CD4-positive, CD25-positive, alpha-beta regulatory T cell (primary cell): ENCODE measurements at places on chromosomes 5 and 9.

DNA sequence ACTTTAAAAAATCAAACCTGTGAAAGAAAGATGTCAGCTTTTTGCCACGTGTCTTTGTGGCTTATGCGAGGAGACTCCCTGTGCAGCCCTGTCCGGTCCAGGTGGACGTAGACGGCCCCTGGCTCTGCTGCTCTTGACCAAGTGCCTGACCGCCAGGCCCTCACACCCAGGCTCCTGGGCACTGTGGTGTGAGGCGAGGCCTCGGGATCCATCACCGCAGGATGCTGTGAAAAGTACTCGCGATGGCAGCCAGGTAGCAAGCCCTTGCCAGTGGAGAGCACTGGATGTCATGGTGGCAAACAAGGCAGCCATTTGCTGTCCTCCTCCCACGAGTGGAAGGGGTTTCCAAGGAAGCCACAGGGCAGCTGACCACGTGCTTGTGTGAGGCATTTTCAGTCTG lies 245.1 kb downstream of the CACNA1B start:
- no peak for DNase-seq

- DNase-seq, result no peak
These were observed 58.6 kb downstream of the SLC22A5 start for GRCh38 chr5:132428147-132428482.

DNA sequence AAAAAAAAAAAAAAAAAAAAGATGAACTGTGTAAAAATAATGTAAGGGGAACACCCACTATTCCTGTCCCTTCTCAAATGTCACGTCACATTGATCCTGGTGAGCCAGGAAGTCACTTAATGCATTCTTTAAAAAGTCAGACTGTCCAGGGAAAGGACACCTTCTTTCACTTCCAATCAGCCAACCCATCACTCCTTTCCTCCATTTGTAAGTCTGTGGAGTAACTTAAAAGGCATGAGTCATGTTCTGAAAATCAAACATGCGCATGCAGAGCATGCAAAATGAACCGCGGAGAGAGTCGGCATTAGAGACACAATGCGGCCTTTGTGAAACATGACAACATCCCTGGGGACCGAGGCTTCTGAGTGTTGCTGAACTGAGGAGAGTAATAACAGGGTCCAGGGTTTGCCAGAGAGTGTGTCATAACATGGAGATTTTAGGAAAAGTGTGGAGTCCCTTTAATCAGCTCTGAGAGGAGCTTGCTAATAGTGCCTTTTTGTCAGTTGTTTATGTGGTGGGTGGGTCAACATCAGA lies 77.6 kb upstream of the SEMA6A start:
- no peak for DNase-seq

DNA sequence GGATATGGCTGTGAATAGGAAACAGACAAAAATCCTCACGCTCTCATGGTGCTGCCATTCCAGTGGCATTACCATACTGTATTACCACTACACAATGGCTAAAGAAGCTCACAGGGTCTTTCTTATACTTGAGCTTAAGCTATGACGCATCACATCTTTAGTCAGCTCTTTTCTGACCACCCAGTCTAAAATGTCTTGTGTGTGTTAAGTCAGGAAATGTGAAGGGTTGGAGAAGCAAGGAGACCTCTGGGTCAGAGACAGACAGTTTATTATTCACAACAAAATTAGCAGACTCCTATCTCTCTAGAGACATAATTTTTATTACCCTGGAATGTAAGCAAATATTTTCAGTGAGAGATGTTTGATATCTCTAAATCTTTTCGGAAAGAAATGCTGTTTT lies 1583.2 kb upstream of the WWC1 start:
- DNase-seq, result no peak

GRCh38 chr9:3348169-3348568 lies 177.6 kb downstream of the RFX3 start:
- DNase-seq, result no peak

DNA sequence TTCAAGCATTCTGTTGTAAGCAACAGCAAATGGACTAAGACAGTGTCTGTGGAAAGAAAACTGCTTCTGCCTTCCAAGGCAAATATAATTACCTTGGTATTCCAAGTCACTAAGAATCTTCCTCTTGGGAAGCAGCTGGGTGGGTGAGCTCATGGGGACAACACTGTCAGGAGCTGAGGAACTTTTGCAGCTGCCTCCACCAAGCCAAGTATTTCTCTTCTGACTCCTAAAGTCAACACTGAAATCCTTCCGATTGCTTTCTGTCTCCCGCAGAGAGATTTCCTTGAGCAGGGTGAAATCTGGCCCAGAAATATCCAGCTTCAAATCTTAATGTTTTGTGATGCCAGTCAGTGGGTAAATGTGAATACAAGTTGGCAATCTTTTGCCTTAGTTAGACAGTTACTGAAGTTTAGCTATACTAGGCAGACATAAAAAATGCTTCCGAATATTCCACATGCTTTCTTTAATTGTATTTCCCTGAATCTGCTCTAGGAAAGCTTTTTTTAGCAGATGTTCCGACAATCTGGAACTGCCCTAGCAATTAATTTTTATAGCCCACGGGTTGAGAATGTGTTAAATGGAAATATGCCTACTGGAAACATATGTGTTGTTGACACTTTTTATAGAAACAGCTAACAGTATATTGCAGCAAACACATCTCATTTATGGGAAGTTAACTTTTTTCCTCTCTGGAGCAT lies 369.9 kb upstream of the DAB2 start:
- no peak for DNase-seq

- DNase-seq, result no peak
These were observed 393.7 kb downstream of the CDK5RAP2 start for GRCh38 chr9:120186276-120186675.

DNA sequence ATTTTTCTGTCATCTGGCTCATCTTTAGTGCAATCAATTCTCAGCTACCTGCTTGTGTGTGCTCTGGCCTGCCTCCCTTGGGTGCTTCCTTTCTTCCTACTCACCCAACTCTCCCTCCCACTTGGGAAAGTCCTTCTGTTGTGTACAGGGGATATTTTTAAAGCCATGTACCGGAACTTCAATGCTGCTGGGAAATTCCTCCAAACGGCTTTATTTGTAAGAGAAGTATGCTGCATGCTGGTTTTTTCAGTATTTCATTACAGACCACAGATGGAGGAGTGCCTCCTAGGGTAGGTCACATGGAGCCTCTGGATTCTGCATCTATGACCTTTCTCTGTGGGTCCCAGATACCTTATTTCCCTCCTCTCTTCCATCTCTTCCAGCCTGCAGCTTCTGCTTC lies 5.4 kb upstream of the HMHB1 start:
- no peak for DNase-seq

DNA sequence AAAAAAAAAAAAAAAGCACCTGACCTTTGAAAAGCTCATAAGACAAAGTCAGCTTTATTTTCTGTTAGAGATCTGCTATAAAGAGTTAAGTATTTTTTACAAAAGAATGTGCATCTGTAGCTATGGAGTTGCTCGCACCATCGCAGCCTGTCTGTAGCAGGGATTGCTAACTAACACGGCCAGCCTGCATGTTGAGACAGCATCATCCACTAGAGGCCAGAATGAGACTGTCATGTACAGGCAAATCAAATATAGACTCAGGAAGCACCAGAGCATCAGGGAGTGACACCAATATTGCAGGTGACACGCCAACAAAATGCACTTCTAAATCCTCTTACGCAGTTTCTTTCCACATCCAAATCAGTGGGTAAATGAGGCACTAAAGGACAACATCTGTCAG lies 136.3 kb upstream of the RASEF start:
- DNase-seq, result no peak

GRCh38 chr5:34035756-34036155 lies 7.3 kb downstream of the C1QTNF3 start:
- DNase-seq, result no peak
